NCI-H345 (cell line): ENCODE measurements at places on chromosomes 2 and 18.

GRCh38 chr2:122748552-122749011 lies 993.1 kb downstream of the TSN start:
- no peak for DNase-seq

- no peak for DNase-seq
Observed at GRCh38 chr2:192773044-192773443, 578.3 kb upstream of the TMEFF2 start.

- no peak for DNase-seq
Observed at GRCh38 chr2:77147153-77147552, 375.0 kb downstream of the LRRTM4 start.

- no peak for DNase-seq
Observed at GRCh38 chr18:11752116-11752911, 63.2 kb downstream of the GNAL start.

GRCh38 chr2:14256890-14257289 lies 375.6 kb upstream of the LRATD1 start:
- DNase-seq, result no peak

DNA sequence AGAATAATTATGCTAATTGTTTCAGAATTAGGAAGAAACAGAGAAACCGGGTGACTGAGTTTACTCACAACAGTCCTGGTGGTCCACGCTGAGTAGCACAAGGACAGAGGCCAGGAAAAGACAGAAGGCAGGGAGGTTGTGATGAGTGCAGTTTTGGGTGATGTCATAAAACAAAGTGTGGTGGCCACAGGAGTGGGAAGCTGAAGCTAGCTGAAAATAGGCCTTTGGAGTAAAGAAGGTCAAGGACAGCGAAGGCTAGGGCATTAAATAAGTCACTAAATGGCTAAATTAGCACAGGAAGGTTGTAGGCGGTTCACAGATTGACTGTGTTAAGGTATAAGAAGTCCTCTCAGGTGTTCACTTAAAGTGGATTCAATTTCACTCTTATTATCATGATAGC lies 120.9 kb upstream of the TTN start:
- DNase-seq, result no peak

- DNase-seq, result no peak
Observed at GRCh38 chr2:29317077-29317517, 201.9 kb downstream of the CLIP4 start.

- DNase-seq, result no peak
Observed at GRCh38 chr2:222907790-222908441, 47.1 kb downstream of the ACSL3 start.

- no peak for DNase-seq
Observed at GRCh38 chr2:37615804-37616676, 55.4 kb downstream of the CDC42EP3 start.

- no peak for DNase-seq
Observed at GRCh38 chr2:171185941-171186340, 25.2 kb upstream of the TLK1 start.

DNA sequence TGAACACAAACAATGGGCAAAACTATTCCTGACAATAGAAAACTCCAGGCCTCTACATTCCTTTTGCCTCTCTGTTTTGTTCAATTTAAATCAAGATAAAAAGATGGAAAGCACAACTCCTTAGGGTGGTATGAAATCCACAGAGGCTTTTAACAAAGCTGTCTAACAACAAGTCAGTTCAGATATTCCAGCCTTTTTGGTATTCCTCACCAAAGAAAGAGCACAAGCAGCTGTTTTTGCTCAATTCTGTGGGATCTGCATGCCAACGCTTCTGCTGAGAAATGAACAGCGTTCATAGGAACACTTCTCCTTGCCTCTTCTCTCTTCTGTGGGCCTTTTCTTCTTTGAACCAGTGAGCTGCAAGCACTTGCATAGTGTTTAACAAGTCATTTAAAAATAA lies 411.6 kb upstream of the TCF4 start:
- no peak for DNase-seq

GRCh38 chr2:101264360-101264939 lies 11.8 kb downstream of the CNOT11 start:
- peak; percentile 9 for DNase-seq

DNA sequence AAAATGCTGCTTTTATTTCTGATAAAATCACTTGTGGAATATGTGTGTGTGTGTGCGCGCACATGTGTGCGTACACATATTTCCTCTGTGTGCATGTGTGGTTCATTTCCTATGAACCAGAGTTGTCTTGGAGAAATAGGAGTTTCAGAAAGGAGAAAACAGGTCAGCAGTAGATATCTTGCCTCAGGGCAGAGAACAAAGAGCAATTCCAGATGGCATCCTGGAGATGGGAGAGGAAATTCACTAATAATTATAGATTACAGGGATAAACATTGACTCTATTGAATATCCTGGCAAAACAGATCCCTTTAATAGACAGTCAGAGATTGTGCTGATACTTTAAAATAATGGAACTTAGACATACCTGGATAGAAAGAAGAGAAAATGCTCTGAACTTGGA lies 298.0 kb downstream of the TRIB2 start:
- no peak for DNase-seq

GRCh38 chr18:3214855-3215637 lies 4.7 kb downstream of the MYOM1 start:
- DNase-seq, result no peak

- peak; percentile 61 for DNase-seq
Observed at GRCh38 chr18:62717169-62717924, 2.0 kb downstream of the PHLPP1 start.

DNA sequence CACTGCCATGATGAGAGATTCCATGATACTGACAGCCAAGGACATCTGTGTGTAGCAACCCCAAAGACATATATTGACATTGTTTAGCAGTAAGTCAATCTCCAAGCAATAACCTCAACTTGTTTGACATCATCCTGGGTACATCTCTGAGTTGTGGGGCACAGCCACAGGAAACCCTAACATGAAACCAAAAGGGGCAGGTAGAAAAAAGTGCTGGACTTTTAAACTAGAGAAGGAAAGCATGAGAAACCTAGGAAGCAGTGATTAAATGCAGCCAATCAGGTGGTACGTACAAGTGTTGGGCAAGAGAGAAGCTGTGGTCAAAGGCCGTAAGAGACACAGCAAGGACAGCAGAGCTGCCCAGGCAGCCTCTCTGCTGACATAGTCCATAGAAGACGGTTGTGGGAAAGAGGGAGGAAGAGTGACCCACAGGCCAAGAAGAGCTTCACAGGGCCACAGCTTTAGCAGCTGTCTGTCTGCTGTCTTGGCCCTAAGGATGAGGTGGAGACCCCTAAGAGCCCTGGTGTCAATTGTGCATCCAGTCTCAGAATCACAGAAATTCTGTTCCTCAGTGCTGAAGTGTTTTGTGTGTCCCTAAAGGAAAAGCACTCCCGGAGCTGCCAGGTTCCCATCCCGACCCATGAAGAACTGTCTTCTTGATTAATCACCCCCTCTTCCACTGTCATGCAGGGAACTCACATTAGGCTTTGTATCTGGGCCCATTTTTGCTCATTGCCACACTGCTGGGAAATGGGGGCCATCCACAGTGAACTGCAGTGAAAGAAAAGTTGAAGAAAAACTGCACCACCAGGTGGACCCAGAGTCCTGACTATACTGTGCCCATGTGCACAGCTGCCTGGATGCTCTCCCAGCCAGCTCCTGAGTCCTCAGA lies 25.4 kb upstream of the CHN1 start:
- DNase-seq, result peak; percentile 48
